Dermis blood vessel endothelial cell (primary cell): ENCODE measurements at places on chromosomes 3 and 15. TPM values are rescaled to one million over a fixed set of nuclear protein-coding genes. Genes with fewer than 3 reads are reported as not detected.
A peak's percentile ranks its signal among the peaks of the same experiment; 100 is the strongest.

Gene TRPM1
- total RNA-seq = 1.9 TPM in 1 of 2 replicates, not detected in the other

Gene CPNE9
- total RNA-seq = not detected in 2 replicates

Gene SLC28A1
- not detected in 2 replicates for total RNA-seq

Gene NAALADL2
- total RNA-seq = 0.56 and 1.4 TPM in 2 replicates

DNA sequence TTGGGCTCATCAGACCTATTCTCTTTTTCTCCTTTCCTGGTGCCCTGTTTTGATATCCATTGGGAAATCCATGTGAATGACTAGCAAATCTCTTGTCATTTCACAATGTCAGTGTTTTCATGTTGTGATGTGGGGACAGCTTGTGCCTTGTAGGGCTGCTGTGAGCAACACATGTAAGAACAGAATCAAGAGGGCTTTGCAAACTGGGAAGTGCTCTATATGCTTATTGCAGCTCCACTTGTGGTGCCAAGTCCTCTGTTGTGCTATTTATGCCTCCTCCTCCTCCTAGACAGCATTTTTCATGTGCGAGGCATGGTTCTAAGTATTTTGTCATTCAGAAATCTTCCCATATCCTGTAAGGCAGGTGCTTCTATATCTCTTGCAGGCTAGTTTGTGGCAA, 56.4 kb downstream of the ZNF621 start:
- DNase-seq = no peak

DNA sequence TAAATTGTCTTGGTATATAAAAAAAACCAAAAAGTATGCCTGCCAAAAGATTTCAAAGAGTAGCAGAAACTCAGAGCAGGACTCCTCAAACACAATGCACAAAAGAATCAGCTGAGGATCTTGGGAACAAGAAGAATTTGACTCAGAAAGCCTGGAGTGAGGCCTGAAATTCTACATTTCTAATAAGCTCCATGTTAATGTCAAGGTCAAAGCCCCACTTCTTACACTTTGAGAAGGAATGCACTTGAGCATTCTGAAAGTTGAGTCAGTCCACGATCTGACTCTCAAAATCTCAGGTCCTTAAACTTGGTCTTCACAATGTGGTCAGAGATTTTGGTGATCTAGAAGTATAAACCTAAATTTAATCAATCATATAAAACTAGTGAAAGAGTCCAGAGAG, 910.0 kb upstream of the GBE1 start:
- no peak for DNase-seq

DNA sequence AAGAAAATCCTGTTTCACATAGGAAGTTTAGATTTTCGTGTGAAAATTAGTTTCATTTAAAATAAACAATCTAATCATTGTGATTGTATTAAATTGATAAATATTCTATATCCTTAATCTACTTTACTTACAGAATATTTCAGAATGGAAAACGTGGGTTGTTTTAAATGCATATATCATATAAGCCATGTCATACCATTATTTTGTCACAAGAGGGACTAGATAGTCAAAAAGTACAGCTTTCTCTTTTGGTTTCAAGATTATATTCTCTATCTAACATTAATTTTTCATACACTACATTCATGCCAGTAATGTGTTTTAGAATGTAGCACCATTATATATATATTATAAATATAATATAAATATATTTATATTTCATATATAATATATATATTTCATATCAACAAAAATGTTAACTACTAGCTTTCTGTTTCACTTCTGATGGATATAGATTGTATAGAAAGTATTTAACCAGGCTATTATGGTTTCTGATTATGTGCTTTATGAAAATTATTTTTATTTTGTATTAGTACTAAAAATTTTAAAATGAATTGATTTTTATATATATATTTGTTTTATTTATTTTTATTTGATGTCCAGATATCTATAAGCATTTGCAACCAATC, 45.3 kb downstream of the OSTN start:
- DNase-seq = peak; percentile 59

- no peak for DNase-seq
These were observed 22.3 kb downstream of the PLXNB1 start for GRCh38 chr3:48407542-48408099.

DNA sequence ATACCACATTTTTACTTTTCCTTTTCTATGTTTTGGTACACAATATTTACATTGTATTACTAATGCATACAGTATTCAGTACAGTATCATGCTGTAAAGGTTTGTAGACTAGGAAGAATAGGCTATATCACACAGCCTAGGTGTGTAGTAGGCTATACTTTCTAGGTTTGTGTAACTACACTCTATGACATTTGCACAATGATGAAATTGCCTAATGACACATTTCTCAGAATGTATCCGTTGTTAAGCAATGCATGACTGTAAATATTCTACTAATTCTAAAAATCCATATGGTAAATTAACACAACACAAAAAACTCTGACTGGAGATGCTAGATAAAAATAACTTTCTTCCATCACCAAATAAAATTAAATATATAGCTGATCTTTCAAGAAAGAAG, 16.2 kb downstream of the NEDD4 start:
- no peak for DNase-seq

DNA sequence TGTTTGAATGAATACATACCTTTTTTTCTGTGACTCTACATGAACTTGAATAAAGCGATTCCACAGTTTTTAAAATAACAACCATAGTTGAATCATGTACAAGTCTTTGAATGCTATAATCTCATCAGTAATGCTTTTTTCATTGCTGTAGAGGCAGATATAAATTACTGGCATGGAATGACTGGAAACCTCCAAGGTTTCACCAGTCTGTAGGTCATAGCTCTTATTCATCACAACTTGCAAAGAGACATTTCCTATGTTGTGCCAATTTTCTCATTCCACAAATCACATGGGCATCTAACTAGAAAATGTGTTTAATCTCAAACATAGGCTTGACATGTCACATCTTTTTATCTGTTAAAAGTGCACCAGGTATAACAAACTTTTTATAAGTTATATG, 407.1 kb upstream of the KCNMB2 start:
- no peak for DNase-seq

DNA sequence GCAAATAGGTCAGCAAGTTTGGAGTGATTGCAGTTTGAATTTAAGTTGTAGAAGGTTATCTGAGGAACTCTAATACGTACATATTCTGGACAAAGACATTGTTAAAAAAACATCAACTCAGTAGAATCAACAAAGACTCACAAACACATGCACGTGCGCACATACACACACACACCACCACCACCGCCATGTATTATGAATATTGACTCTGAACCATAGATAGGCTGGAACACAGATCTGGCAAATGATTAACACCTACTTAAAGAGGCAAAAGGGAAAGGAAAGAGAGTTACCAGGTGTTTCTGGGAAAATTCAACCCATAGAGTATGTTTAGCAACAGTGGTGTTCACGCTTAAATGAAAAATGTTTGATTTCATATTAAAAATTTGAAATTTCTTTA, 334.2 kb upstream of the ALCAM start:
- no peak for DNase-seq

DNA sequence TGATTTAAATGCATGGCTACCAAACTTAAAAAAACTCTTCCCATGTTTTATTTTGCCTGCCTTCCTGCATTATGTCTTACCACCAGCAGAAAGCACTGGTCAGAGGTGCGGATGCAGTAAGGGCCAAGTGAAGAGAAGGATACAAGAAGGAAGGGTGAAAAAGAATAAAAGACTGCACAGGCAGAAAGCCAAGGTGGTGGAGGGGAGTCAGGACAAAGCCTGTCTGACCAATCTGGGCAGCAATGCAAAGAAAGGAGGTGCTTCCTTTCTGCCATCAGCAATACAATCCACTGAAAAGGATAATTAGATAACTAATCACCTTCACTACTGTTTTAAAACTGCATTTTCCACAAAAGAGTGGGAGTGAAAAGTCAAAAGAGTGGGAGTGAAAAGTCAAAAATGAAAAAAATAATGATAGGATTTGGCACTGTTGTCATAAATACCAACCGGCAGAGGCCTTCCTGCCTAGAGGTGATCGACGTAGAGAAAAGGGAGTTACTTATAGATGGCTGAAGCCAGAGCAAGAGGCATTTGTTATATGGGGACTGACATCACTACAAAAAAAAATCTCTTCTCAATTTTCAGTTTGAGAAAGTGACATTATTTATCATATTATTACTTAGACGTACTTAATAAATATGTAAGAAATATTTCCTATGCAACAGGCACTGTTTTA, 385.3 kb downstream of the TBC1D5 start:
- no peak for DNase-seq
